NCI-H345 (cell line): ENCODE measurements at places on chromosomes 12 and 14.

GRCh38 chr14:68250927-68251768, 431.6 kb downstream of the RAD51B start:
- no peak for DNase-seq

DNA sequence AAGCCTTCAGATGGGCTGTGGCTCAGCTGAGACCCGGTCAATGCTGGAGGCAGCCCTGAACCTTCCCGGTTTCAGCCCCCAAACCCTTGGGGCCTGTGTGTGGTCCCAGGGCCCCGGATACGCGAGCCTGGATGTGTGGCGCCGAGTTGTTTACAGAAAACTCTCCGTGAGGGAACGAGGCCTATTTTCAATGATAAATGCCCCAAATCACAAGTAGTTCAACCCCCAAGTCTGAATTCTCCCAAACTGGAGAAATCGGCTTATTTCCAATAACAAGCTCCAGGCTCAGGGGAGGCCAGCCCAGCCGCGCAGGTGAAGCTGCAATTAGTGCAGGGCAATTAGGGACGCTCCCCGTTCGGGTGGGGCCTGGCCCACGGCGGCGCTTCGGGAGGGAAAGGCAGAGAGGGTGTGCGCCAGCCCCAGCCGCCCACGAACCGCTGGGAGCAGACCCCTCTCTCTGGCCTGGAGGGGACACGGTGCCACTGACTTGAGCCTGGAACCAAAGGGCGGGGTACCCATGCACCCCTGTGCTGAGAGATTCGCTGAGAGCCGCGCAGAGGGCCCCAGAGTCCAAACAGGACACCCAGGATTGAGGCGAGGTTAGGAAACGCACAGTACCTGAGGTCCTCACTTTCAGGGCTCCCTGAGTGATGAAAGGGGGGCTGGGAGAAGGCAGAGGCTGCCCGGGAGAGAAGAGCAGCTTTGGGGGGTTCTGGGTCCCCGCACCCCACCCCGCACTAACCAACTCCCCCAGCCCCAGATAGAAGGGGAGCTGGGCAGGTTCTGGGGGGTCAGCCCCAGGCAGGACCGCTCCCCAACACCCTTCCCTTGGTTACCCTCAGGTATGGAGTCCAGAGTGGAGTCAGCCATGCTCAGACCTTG, 14.2 kb upstream of the ANKRD9 start:
- DNase-seq, result no peak

DNA sequence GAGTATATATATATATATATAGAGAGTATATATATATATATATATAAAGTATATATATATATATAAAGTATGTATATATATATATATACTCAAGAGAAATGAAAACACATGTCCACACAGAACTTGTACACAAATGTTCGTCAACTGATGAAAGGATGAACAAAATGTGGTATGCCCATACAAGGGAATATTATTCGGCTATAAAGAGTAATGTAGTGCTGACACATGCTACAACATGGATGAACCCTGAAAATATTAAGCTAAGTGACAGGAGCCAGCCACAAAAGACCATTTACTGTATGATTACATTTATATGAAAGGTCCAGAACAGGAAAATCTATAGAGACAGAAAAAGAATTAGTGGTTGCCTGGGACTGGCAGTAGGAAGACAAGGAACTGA, 19.5 kb downstream of the LIMA1 start:
- DNase-seq, result no peak

DNA sequence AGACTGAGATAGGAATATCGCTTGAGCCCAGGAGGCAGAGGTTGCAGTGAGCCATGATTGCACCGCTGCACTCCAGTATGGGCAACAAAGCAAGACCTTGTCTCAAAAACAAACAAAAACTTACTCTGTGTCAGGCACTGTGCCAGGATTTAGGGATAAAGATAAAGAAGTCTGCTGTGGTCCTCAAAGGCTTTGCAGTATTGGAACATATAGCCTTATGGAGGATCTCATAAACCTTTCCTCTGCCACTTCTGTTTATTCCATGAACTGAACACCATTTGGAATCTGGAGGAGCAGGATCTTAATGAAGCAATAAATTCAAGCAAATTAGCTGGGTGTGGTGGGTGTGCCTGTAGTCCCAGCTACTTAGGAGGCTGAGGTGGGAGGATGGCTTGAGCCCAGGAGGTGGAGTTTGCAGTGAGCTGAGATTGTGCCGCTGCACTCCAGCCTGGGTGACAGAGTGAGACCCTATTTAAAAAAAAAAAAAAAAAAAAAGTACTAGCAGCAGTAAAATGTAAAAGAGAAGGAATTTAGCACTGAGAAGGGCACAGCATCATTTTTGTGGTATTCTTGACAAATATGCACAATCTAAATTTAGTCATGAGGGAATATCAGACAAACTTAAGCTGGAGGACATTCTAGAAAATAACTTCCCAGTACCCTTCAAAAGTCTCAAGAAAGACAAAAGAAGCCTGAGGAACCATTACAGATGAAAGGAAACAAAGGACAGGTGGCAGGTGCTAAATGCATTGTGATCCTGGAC, 27.1 kb downstream of the BMAL2 start:
- peak; percentile 10 for DNase-seq

DNA sequence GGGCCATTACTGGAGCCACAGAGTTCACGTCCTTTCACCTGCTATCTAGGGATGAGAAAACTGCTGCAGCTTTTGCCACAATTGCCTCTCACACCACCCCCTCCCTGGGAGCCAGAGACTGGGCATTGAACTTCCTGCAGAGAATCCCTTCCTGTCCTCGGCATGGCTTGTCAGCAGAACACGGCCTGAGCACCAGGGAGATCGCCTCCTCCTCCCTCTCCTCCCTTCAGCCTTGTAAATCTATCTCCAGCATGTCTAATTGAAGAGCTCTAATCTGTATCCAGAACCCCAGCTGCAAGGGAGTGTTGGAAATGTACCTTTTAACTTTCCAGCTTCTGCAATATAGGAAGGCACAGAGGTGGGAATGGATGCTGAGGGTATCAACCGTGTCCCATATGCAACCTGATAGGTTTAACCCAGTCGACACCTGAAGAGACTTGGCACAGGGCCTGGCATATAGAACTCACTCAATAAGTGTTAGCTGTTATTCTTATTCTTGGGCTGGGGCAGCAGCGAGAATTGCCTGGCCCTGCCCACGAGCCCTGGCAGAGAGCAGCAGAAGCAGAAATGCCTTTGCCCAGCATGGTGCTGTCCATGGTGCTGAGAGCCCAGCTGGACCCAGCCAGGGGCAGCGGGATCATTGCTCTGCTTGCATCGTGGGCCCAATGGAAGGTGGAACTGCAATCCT, 26.8 kb downstream of the TMEM63C start:
- DNase-seq, result peak; percentile 65

- DNase-seq, result peak; percentile 82
Observed at GRCh38 chr12:55707841-55708694, at the start of gene ITGA7. Gene ITGA7, minus strand, starts transcription at chr12:55707904. Its CDS starts 222 bp downstream, at chr12:55707682.

DNA sequence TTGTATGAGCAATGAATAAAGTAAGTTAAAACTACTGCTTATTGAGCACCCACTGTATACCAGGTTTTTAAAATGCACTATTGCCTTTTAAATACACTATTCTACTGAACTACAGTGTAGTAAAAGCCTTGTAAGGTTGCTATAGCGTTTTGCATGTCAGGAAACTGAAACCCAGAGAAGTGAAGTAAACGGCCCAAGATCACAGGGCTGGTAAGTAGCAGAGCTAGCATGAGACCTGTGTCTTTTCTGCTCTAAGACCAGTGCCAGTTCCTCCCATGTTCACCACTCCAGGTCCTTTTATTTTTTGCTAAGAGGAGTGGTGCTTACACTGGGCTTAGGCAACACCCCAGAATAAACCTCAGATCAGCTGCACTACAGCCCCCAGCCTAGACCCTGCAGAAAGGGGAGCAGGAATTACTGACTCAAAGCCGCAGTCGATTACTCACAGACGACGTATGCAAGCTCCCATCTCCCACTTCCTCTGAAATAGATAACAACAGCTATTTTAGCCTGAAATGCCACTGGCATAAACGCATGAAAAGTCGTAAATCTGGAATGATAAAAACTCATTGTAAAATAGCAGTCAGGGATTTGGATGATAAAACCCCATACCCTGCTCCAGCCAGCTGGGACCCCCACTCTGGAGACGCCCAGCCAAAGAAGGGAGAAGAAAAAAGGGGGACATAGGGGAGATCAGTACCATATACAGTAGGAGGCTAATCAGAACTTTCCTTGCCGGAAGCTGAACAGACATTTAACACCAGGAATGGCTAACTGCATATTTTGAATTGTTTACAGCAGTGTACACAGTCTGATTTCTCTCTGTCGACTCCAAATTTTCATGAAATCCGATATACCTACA, 108.3 kb downstream of the NUAK1 start:
- DNase-seq, result no peak

DNA sequence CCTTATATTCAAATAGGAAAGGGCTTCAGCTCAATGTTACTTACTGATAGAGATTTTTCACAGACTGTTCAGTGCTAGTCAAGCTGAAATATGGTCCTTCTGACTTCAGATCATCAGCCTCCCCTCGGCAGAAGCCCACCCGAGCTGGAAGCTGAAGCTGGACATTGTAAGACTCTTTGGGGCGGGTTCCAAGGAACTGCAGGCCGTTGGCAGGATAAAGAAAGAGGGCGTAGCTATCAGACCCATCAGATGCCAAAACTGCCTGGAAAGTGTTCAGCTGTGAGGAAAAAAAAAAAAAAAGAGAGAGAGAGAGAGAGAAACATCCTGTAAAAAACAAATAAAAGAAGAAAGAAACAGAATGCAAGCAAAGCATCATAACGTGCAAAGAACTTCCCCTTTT, 8.8 kb downstream of the NID2 start:
- no peak for DNase-seq

DNA sequence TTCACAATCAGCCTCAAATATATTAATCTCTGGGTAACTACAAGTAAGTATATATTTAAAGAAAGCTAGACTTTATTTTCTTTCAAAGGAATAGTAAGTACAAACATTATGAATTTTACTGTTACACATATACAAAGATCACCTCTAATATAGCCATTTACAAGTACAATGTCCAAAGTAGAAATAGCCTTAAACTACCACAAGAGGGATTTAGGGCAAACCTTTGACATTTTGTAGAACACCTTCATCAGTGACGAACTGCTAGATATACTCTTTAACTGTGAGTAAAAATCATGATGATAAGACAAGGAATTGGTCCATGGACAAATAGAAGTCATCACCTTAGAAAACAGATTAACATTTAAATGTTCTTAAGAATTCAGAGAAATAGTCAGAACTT, 69.8 kb downstream of the CNTN1 start:
- DNase-seq, result no peak

- DNase-seq, result no peak
Observed at GRCh38 chr12:9740106-9740750, 7.3 kb upstream of the CLECL1 start.

- DNase-seq, result no peak
Observed at GRCh38 chr14:99408286-99408970, 72.2 kb downstream of the SETD3 start.

DNA sequence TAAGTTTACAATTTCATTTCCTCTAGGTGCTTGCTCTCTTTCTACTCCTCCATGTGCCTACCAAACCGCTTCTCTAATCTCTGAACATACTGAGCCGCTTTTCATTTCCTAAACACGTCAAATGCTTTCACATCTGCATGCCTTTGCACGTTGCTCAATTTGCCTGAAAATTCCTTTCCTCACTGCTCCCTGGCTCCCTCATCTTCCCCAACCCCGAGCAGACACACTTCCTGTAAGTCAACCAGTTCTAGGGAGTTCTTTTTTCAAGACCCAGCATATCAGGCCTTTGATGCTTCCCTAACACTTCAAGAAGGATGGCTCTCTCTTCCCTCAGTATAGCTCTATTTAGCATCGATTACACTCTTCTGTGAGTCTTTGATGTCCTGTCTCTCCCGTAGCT, 50.3 kb downstream of the LMO3 start:
- DNase-seq, result no peak

GRCh38 chr14:95235351-95235750, 78.0 kb upstream of the DICER1 start:
- DNase-seq, result no peak

GRCh38 chr14:38108681-38109080, 99.0 kb upstream of the SSTR1 start:
- DNase-seq, result no peak

DNA sequence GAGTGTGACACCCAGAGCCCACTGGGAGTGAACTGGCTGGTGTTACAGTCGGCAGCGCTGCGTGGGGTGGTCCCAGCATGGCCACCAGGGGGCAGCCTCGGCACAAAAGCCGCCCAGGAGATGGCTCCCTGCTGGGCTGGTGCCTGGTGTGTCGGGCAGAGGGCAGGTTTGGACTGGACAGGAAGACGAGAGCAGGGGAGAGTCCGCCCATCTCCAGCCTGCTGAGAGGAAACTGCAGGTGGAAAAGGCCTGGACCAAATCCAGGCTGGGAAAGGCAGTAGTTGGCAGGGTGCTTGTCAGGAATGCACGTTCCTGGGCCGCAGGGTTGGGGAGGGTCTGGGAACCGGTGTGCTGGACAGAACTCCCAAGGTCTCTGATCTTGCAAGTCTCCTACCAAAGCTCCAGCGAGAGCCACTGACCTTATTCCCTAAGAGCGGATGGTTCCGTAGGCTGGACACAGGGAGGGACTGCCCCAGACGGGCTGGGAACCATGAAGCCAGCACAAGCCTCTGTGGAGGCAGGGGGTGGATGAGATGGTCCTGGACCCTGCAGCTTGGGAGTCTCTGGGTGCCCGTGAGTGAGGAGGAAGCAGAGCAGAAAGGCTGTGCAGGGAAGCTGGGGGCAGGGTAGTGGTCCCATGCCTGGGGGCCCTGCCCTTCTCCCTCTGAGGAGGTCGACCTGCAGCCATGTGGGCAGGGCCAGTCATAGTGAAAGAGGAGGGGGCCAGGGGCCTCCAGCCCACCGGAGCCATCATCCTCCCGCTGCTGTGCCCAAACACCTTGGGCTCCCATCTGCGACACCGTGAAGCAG, 1.8 kb downstream of the AHNAK2 start:
- DNase-seq, result peak; percentile 71

GRCh38 chr12:50749459-50749882, 14.4 kb upstream of the ATF1 start:
- DNase-seq, result no peak

- DNase-seq, result peak; percentile 80
Observed at GRCh38 chr14:28751467-28752058, 15.0 kb upstream of the FOXG1 start.

GRCh38 chr12:53626702-53627169, 554 bp upstream of the ATF7 start:
- no peak for DNase-seq
